CD4-positive, alpha-beta T cell treated with Interleukin-1 beta for 1 hour (primary cell): ENCODE measurements at places on chromosomes 11 and 22.
A peak's percentile ranks its signal among the peaks of the same experiment; 100 is the strongest.

GRCh38 chr11:20421946-20422345 is 34.4 kb downstream of the PRMT3 start:
- DNase-seq, result no peak

- no peak for DNase-seq
Observed at GRCh38 chr11:128832121-128832497, 35.0 kb downstream of the KCNJ1 start.

DNA sequence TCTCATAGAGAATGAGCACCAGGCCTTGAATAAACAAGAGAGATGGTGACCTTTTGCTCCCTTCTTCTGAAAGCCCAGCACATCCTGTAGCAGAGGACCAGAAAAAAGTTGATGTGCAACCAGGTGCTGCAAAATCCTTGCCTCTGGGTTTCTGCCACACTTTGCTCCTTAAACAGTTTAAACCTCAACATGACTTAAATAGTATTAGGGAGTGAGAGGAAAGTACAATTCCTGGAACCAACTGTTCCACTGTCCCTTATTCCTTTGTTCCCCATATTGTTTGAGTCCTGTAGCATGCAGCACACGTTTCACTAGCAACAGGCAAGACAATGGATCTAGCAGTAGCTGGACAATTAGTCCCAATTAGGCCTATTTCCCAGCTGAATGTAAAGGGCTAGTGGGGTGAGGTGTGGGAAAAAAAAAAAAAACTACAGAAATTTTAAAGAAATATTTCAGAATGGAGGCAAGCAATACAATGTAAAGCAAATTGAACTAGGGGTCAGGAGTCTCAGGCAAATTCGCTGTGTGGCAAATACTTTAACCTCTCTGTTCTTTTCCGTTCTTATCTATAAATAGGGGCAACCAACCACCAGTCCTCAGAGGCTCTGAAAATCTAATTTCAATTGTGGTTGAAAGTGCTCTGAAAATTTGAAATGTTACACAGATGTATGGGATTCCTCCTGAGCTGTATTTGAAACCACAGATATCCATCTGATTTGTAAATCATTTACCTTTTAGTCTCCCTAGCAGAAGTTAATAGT is 6.6 kb downstream of the MPPED2 start:
- no peak for DNase-seq

DNA sequence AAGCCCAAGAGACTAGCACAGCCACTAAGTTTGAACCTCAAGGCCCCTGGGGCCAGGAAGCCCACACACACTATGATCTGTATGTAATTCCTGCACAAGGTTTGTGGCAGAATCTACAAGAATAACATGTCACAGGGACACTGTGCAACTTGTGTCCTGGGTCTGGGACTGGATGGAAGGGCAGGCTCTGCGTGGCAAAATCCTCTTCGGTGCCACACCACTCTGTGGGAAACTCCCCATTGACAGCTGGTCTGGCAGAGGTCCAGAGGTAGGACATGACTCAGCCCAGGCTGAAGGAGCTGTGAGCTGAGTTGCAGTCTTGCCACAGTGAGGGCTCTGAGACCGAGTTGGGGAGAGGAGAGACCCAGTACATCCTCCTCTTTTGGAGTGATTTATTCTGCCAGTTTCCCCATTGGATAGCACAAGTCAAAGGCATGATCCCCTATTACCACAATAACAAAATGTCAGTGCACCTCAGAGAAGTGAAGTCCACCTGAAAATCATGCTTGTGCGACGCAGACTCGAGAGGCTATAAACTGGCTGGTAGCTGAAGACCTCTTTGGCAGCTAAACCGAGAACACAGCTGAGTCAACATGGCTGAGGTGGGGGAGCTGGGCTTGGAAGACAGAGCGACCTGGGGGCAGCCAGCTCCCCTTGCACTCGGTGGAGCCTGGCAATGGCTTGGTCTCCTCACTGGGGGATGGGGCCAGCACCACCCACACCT is 23.3 kb upstream of the SERPIND1 start:
- DNase-seq, result peak; percentile 44

- DNase-seq, result no peak
Observed at GRCh38 chr11:120217941-120218694, 7.3 kb downstream of the OAF start.

- DNase-seq, result no peak
Observed at GRCh38 chr22:23762842-23763578, at the start of gene C22orf15. Gene C22orf15, plus strand, starts transcription at chr22:23762990. Its CDS starts 317 bp downstream, at chr22:23763307.

- DNase-seq, result no peak
Observed at GRCh38 chr11:113497066-113497910, 22.1 kb upstream of the DRD2 start.

DNA sequence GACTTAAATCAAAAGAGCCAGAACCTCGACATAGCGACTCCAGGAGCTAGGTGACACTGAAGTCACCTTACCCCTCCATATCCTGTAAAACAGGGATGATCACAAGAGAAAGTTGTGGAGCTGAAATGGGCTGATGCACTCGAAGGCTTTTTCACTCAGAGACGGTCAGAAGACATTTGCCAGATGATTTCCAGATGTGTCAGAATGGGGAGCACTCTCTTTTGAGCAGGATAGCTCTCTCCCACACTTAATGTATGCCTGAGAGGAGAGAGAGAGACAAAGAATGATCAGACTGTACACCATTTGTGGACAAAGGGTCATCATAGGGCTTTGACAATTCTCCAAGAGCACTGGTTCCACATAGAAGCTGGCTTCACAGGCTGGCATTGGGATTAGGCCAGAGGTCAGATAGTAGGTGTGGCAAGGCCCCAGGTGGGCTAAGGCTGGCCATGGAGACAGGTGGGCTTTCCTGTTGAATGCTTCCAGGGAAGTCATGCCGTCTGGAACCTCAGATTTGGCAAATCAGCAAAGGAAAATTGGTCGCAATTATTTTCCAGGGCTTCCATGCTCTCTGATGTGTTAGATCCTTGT is 42.3 kb upstream of the ETS1 start:
- no peak for DNase-seq

- no peak for DNase-seq
Observed at GRCh38 chr22:42296381-42296853, 26.0 kb upstream of the TCF20 start.

DNA sequence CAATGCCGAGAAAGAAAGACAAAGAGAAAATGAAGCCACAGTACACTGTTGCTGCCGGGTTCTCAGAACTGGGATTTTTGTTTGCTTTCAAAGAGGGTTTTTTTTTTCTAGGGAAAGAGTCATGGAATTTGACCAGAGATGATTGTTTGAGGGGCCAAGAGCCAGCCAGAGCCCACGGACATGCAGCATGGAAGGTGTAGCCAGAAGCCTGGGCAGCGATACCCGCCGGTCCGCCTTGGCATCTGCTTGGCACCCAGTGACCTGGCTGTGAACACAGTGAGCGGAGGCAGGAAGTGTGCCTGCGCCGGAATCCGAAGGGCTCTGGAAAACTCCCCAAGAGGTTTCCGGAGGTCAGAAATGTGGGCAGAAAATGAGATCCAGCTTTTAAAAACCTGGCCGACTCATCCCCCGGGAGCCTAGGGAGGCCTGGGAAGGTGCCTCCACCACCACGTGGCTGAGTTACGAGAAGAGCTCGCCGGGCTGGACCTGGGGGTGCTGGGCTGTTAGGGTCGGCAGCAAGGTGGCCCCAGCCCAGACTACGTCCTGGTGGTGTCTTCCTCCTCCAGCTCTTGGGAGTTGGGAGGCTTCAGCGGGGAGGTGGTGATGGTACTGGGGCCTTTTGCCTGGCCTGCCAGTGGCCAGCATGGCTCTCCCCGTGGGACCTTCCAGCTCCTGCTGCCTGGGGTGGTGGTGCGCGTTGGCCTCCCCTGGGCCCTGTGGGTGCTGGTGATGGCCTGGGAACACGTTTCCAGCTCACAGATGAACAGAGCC is 61.6 kb upstream of the PPARA start:
- no peak for DNase-seq

DNA sequence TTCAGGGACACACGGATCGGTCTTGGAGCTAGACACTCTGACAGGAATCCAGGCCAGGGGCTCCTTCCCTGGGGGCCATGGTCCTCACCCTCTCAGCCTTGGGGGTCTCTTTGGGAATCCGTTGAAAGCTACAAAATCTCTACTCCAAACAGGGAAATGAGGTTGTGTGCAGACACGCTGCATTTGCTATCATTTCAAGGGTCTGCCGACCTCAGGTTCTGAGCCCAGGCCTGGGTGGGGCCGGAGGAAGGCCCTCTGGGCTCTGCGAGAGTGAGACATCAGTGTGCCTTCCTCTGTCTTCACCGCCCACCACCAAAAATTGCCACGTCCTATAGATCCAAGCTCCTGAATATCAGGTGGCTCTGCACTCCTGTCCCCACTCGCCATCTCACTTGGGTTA is 74.4 kb upstream of the FGF3 start:
- no peak for DNase-seq

GRCh38 chr11:101860696-101861427 is 53.9 kb upstream of the CEP126 start:
- DNase-seq, result peak; percentile 42

- no peak for DNase-seq
Observed at GRCh38 chr22:25950111-25950510, 208.1 kb downstream of the MYO18B start.

DNA sequence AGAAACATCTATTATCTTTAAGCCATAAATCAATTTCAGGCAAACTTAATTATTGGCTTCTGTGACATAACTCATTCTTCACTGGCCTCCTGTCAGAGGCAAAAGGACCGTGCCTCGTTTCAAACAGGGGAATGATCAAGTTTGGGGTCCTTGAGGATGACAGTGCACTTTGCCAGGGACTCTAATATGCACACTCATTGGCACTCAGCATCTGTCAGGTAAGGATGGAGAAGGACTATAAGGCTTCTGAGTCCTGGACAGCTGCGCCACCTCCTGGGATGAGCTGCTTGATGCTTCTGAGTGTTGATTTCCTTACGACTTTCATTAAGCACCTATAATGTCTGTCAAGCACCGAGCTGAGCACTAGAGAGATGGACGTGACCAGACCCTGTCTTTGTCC is 20.2 kb downstream of the BPIFC start:
- DNase-seq, result no peak

DNA sequence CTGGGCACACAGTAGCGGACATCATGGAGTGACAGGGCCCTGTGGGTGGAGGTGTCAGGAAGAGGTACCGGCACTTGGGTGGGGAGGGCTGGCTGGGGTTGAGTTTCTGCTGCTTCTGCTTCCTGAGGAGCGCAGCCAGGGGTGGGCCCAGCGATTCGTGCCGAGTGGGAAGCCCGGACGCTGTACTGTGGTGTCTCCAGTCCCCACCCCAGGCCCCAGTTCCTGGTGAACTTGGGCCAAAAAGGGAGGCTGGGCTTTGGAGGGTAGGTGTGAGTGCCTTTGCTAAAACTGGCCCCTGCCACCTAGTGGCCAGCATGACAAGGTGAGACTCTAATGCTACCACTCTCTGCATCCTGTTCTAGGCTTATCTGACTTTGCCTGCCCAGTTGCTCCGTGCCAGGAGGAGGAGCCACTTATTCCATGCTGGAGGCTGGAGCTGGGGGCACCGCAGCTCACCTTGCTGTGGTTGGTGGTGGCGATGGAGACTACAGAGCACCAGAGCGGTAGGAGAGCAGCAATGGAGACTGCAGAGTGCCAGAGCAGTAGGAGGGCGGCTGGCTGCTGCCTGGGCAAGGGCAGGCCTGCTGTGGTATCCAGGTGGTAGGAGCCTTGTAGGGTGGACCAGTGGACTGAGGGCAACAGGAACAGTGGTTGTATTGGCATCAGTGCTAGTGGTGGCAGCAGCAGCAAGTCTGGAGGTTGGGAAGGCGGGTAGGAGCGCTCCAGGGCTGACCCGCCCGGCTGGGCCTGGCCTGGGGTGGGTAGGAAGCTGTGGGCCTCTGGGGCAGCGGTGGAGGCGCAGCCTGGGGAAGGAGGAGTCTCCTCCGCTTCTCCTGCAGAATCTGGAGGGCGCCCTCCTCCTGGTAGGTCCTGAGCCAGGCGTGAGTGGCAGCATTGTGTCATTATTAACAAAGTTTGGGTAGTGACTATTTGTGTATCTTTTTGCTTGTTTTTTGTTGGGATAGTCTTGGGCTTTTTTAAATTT is 2.2 kb upstream of the RFPL2 start:
- DNase-seq, result peak; percentile 43

DNA sequence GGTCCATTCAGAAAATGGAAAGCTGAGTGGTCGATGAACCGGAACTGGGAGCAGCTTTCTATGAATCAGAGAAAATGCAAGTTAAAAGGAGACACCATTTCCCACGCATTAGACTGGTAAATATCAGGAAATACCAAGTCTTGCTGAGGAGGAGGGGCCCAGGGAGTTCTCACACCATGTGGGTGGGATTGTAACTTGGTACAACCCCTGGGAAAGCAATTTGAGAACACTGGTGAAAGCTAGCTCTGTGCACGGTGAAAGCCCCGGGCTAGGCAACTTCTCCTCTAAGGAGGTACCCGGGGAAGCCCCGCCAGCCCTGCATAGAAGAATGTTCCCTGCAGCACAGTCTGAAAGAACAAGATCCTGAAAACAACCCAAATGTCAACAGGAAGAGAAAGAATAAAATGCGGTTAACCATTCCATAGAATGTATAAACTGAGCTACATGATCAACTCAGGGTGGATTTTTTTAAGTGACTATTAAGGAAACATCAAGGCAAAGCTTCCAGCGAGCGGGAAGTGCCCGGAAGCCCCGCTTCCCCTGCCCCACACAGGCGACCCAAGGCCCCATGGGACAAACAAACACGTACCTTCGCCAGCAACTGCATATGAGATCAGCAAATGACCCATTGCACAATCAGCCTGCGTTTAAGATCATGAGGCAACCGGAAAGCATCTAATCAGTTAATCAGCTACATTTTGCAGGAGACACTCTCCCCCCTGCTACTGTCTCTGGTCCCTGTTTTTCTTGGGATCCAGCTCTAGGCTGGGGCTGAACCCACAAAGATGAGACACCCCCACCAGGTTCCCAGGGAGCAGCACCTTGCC is 11.3 kb downstream of the SHANK2 start:
- no peak for DNase-seq

DNA sequence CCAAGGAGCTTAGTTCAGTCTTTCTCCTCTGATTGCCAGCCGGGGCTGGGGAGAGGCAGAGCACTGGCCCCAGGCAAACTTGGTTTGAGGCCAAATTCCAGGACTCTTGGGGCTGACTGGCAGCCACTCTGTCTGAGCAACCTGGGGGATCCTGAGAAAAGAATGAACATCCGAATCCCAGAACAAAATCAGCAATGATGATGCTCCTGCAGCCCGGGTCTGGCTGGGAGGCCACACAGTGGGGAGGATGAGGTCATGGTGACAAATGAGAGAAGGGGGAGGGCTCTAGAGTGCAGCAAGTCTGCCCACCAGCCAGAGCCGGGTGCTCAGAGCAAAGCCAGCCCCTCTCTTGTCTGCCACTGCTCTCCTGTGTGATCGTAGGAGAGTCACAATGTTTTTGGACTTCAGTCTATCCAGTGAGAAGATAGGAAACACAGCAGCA is 71.8 kb upstream of the PAX6 start:
- no peak for DNase-seq

- no peak for DNase-seq
Observed at GRCh38 chr11:14612694-14613093, 30.9 kb upstream of the PDE3B start.

- no peak for DNase-seq
Observed at GRCh38 chr11:100730266-100730665, 43.2 kb downstream of the ARHGAP42 start.

- no peak for DNase-seq
Observed at GRCh38 chr22:22911327-22912134, 23.9 kb downstream of the IGLL5 start.
